Left lung (tissue), 14 donors: ENCODE measurements at places on chromosomes 2 and 18.

GRCh38 chr2:27494944-27495554, at the start of gene FNDC4:
FNDC4 (minus strand) TSS chr2:27495200; CDS start chr2:27494679, 521 bp downstream.
- DNase-seq: peak; percentile 57

GRCh38 chr2:46248171-46248570, 49.0 kb upstream of the EPAS1 start:
- DNase-seq: peak; percentile 36

- no peak for DNase-seq
Measured at GRCh38 chr2:132497591-132497990, 81.0 kb downstream of the GPR39 start.

- no peak for DNase-seq
Measured at GRCh38 chr2:96161898-96162297, 16.7 kb upstream of the DUSP2 start.

- no peak for DNase-seq
Measured at GRCh38 chr2:86202336-86202692, 3.1 kb downstream of the MRPL35 start.

GRCh38 chr2:218259099-218259961, 1.5 kb upstream of the GPBAR1 start:
- no peak for DNase-seq

- DNase-seq: peak; percentile 48
Measured at GRCh38 chr2:19046986-19047780, 311.2 kb downstream of the OSR1 start.

DNA sequence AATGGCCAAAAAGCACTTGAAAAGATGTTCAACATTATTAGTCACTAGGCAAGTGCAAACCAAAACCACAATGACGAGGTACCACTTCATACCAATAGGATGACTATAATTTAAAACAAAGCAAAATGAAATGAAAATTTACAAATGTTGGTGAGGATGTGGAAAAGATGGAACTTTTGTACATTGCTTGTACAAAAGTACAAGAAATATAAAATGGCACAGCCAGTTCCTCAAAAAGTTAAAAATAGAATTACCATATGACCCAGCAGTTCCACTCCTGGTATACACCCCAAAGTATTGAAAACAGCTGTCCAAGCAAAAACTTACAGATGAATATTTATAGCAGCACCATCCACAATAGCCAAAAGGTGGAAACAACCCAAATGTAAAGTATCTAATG, 107.8 kb upstream of the XPO1 start:
- no peak for DNase-seq

GRCh38 chr18:61797696-61798590, 94.9 kb downstream of the RNF152 start:
- DNase-seq: no peak

DNA sequence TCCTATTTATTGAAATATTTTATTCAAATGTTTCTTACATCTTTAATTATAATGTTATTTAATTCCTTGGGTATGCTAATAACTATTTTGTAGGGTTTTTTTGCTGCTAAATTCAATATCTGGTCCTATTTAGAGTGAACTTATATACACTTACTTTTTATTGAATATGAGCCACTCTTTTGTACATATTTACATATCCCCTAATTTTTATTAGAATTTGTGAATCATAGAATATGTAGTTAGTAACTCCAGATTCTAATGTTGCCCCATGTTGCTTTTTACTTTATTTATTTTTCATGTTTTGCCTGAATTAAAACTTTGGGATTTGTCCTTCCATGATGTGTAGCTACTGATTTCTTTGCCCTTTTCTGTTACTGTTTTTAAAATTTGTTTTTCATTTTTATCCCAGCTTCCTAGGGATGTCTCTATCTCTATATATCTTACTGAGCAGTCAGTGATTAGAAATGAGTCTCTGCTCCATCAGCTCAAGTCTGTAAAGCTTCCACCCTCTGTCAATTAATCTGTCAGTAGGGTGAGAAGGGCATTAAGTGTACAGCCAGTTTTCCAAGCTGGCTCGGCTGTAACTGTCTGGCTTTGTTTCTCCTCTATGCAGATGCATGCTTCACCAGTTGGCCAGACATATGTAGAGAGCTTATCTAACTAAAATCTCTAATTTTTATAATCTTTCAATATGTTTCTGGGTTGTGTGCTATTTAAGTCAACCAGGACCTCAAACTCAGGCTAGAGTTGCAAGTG, 256.9 kb downstream of the CDH19 start:
- no peak for DNase-seq

DNA sequence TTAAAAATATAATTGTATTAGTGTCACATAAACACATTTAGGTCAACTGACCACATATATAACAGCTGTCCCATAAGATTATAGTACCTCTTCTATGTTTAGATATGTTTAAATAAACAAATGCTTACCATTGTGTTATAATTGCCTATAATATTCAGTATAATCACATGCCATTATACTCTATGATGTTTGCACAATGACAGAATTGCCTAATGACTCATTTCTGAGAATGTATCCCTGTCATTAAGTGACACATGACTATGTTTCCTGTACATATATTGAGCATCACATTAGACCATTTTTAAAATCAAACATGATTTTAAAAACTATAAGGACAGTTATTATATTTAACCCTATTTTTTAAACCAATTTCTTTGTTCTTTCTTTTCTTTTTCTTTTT, 89.8 kb downstream of the HS6ST1 start:
- DNase-seq: no peak

DNA sequence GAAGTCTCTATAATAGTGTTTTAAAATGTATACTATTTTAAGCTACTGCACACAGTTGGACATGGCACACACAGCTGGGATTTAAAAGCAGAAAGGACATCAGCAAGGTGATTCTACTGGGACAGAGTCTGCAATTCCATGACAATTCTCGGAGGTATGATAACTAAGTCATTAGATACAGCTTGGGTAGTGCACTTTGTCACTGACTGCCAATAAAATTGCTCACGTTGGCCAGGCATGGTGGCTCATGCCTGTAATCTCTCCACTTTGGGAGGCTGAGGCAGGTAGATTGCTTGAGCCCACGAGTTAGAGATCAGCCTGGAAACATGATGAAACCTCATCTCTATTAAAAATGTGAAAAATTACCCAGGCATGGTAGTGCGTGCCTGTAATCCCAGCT, 134.1 kb upstream of the SATB2 start:
- no peak for DNase-seq

GRCh38 chr18:48659188-48660009, 120.6 kb downstream of the CTIF start:
- no peak for DNase-seq

- DNase-seq: no peak
Measured at GRCh38 chr2:95106081-95106480, 15.5 kb downstream of the MRPS5 start.

GRCh38 chr2:23734416-23734815, 192.5 kb downstream of the ATAD2B start:
- no peak for DNase-seq

GRCh38 chr2:236673126-236673822, 103.6 kb downstream of the ACKR3 start:
- no peak for DNase-seq

DNA sequence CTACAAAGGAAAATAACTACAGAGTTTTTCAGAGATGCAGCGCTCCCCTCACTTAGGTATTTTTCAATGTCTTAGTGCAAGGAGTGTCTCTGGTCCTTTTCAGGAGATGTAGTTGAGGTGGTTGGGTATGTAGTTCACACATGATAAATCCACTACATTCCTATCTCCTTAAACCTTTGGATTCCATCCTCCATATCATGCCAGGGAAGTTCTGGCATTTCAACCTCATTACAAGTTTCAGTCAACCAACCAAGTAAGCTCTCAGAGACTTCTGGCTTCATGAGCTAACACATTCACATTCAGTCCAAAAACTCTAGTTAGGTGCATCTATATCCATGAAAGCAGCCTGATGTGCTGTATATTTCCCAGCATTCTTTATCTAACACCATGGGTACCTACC, 47.3 kb downstream of the MAP3K20 start:
- no peak for DNase-seq

DNA sequence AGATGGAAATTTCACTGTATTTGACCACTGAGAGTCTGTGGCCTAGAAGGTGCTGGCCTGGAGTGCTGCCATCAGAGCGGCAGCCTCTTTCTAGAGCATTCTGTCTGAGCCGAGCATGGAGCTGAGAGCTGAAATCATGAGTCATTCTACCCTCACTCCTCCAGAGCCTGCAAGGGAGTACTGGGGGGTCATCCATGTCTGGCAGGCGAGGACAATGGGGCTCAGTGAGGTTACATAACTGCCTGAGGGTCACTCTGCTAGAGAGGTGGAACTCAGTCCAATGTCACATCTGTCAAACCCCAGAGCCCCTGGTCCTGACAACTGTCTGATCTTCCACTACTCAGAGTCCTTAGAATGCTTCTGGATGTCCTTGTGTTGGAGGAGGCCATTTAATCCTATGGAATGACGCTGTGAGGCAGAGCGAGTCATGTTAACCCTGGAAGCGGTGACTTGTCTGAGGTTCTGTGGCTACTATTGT, 65.3 kb downstream of the HAUS1 start:
- no peak for DNase-seq

DNA sequence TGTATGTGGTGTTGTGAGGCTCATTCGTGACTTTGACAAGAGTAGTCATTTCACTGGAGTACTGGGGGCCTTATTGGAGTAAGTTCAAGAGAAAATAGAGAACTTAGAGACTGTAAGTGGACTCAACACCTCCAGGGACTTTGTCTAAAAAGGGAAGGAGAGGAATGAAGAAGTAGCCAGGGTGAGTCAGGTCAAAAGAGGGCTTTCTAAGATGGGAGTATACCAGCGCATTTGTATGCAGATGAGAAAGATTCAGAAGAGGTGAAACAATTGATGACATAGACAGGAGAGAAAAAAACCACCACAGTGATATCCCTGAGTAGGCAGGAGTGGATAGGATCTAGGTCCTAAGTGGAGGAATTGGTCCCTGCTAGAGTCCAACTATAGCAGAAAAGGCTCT, 246.8 kb downstream of the IKZF2 start:
- DNase-seq: no peak

DNA sequence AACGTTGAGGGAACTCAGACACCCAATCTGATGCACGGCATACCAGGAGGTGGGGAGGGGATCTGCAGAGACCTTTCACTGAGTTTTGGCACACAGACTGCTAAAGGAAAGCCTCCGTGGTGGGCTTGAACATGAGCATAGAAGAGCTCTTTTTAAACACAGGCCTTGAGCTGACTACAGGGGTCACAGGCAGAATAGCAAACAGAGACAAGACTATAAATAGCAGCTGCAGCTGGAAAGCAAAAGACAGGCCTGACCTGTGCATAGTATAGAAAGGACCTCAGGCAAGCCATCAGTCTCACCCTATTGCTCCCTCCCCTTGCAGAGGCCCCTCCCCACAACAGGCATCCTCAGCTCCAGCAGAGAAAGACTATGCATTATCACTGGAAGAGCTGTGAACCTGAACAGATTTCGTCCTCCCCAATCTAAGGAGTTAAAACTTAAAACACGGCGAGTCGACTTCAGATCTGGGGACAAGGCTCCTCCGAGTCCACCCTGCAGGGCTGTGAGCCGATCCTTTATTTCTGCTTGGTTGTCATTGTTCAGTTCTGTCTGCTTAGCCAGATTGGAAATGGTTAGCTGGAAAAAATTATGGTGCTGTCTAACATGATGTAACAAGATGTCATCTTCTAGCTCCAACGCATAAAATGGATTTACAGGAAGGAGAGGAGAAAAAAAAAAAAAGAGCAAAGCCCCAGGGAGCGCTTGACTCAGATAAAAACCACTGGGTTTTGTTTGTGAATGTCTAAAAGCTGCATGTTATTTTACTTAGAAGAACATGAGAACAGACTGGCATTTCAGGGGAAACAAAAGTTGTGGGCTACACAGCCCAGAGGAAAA, 25.2 kb upstream of the LCLAT1 start:
- no peak for DNase-seq

DNA sequence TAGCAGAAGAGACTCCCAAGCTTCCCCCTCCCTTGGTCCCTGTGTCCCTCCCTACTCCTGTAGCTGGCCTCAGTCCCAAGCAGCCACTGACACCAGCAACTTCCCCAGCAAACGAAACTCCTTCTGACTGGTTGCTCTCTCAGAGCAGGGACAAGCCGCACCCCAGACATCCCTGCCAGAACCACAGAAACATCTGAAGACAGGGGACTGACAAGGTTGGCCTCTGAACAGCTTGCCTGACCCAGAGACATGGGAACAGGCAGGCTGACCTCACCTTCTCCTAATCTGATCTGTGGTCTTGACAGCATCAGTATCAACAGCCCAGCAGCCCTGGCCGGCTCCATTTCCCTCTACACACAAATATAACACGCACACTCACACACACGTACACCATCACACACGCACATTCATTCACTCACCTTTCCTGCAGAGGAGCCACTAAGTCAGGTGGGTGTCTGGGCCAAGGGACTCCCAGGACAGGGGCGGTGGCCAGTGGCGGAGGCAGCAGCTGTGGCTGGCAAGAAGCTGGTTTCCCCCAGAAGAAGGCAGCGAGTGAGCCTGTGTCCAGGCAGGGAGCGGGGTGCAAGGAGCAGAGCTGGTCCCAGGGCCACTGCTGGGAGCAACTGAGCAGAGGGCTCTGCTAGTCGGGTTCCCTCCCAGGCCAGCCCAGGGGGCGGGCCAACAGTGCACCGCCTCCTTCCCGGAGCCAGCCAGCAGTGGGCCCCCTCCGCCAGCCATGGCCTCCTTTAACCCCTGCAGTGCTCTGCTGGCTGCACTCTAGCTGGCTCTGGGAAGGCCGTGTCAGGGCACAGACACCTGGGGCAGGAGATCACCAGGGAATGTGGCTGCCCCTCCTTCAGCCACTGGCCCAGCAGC, 59.1 kb downstream of the TNS1 start:
- peak; percentile 88 for DNase-seq

DNA sequence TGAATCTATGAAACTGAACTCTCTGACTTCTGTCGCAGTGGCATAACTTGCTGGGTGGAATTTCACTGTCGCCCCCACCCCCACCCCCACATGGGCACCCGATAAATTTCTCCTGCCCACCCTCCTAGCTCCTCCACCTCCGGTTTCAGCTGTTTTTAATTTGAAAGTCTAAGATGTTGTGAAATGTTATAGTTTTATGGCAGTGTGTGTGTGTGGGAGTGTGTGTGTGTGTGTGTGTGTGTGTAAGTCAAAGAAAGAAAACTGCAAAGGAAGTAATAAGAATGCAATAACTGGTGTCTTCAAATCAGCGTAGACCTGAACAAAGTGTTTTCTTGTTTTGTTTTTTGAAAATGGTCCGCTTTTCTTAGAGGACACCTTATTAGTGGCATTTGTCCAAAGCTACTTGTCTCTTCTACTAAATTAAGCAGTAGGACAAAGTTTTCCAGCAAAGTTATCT, 388 bp downstream of the DTNA start:
- no peak for DNase-seq

GRCh38 chr2:156511122-156511521, 74.9 kb downstream of the GPD2 start:
- DNase-seq: no peak

GRCh38 chr18:58541789-58542425, 87.0 kb downstream of the ALPK2 start:
- DNase-seq: peak; percentile 56

GRCh38 chr2:37891846-37892435, 33.1 kb upstream of the RMDN2 start:
- no peak for DNase-seq

DNA sequence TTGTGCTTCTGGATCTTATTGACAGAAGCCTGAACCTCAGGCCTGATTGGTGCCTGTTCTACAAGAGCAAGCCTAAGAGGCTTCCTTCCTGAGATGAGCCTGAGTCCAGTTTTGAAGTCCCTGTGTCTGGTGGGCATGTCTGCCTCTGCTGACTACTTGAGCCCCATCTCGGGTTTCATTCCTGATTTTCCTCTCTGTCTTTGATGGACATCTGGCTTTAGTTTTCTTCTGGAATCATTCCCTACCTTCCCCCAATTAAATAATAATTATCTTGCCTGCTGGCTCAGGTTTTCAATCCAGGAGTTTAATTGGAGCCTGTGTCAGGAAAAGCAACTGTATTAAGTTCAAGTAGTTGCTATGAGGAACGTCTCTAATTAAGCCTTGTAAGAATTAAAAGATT, 135.5 kb upstream of the MC4R start:
- no peak for DNase-seq
